ENCODE measurements at places on chromosomes 2 and 18.

- no peaks in the 10 kb centered on the region for H3K27me3 ChIP-seq
- no peak overlapping the region for H3K4me3 ChIP-seq
- H3K4me1 ChIP-seq: no peaks in the 10 kb centered on the region
- no peak overlapping the region for H3K27ac ChIP-seq
- DNase-seq: no peak
These were observed 37.2 kb upstream of the STAT1 start for GRCh38 chr2:191051177-191051576.

DNA sequence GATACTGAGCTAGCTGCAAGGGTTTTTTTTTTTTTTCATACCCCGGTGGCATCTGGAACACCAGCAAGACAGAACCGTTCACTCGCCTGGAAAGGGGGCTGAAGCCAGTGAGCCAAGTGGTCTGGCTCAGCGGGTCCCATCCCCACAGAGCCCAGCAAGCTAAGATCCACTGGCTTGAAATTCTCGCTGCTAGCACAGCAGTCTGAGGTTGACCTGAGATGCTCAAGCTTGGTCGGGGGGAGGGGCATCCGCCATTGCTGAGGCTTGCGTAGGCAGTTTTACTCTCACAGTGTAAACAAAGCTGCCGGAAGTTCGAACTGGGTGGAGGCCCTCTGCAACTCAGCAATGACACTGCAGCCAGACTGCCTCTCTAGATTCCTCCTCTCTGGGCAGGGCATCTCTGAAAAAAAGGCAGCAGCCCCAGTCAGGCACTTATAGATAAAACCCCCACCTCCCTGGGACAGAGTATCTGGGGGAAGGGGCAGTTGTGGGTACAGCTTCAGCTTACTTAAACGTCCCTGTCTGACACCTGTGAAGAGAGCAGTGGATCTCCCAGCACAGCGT, 5.1 kb upstream of the MIB1 start:
- no peaks in the 10 kb centered on the region for H3K36me3 ChIP-seq
- no peak overlapping the region for H3K4me3 ChIP-seq
- no peak overlapping the region for H3K27ac ChIP-seq
- no peak for DNase-seq
- peaks cover 6% of the 10 kb centered on the region for H3K4me1 ChIP-seq
- no peaks in the 10 kb centered on the region for H3K27me3 ChIP-seq

- DNase-seq: no peak
- no peaks in the 10 kb centered on the region for H3K4me1 ChIP-seq
- H3K4me3 ChIP-seq: no peak overlapping the region
- H3K27ac ChIP-seq: no peak overlapping the region
These were observed 2.7 kb upstream of the FAM237A start for GRCh38 chr2:206639636-206640035.

DNA sequence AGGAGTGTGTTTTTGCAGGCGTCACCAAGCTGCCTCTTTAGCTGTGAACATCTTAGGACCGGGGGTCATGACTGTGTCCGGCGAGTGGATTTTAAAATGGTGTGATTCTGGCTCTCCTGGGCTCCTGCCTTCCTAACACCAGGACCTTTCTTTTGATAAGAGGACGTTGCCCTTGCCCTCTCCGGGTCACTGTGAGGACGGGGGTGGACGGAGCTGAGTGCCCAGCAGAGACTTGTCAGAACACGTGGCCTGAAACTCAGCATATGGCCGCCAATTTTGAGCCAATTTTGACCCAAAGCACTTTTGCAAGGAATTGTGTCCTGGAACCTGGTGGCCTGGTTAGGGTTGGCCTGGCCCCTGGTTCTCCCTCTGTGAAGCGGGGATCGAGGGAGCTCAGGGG, 40.2 kb downstream of the RTP5 start:
- H3K4me1 ChIP-seq: no peaks in the 10 kb centered on the region
- no peak overlapping the region for H3K4me3 ChIP-seq

DNA sequence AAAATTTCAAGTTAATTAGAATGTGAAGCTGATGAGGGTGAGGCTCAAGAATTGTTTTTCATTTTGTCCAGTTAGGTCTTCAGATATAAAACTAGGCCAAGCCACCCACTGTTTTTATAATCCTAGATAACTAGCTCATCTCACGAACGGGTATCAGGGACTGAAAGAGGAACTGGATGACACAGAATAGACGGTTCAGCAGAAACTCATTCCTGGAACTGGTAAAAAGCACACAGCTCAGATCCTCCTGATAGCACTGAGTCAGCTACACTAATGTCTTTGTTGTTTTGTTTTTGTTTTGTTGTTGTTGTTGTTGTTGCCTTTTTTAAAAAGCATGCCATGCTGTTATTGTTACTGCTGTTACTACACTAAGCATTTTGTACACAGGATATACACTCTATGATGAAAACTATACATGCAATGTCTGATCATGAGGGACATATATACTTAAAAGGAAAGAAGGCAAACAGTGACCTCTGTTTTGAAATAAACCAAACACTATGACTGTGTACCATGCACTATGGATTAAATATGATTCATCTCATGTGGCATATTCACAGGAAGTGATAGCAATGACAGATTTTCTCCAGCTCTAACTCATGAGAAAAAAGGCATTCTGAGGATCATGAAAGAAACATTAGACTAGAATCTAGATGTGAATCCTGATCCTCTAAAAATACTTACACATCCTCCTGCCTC, 437.6 kb downstream of the NCKAP5 start:
- H3K4me3 ChIP-seq: no peak overlapping the region
- H3K4me1 ChIP-seq: no peaks in the 10 kb centered on the region
- DNase-seq: no peak
- H3K27me3 ChIP-seq: no peaks in the 10 kb centered on the region
- H3K27ac ChIP-seq: no peak overlapping the region

DNA sequence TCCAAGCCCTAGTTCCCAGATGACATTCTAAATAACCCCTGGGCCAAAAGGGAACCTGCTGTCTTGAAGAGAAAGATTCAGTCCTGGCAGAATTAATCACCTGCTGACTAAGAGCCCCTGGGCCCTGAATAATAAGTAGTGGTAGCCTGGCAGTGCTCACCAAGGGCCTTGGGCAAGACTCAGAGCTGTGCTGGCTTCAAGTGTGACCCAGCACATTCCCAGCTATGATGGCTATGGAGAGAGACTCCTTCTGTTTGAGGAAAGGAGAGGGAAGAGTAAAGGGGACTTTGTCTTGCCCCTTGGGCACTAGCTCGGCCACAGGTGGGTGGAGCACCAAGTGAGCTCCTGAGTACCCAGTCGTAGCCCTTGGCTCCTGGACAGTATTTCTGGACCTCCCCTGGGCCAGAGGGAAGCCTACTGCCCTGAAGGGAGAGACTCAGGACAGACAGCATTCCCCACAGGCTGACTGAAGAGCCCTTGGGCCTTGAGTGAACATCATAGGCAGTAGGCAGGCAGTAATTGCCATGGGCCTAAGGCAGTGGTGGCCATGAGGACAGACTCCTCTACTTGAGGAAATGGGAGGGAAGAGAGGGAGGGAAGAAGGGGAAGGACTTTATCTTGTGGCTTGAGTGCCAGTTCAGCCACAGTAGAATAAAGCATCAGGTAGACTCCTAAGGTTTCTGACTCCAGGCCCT, 40.0 kb upstream of the INPP4A start:
- no peaks in the 10 kb centered on the region for H3K27me3 ChIP-seq
- H3K36me3 ChIP-seq: no peaks in the 10 kb centered on the region
- no peak overlapping the region for H3K4me3 ChIP-seq
- H3K4me1 ChIP-seq: 0 out of 2 replicates have a peak, but pooled peaks cover 2% of the 10 kb centered on the region
- H3K27ac ChIP-seq: no peak overlapping the region
- no peak for DNase-seq

DNA sequence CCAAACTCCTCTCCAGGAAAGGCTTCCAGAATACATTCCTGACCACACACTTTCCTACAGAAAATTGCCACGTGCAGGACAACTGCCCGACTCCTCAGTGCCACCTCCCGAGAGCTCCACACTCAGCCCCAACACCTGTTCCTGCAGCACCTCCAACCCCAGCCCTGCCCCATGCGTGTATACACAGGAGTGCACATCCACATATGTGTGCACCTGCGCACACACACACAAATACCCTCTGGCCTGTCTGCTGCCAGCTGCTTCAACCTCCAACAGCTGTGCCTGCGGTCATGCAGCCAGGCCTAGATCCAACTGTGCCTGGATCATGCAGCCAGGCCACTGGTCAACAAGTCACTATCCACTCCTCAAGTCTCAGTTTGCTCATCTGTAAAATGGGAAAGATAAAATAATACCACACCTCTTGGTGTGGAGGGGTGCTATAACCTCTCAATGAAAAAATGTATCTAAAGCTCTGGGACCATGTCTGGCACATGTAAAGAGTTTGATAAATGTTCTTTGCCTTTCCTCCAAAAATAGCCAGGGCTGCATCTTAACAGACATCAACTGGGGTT, 152.1 kb upstream of the ID2 start:
- no peak overlapping the region for H3K4me3 ChIP-seq
- H3K27ac ChIP-seq: no peak overlapping the region
- DNase-seq: no peak
- no peaks in the 10 kb centered on the region for H3K4me1 ChIP-seq
- no peaks in the 10 kb centered on the region for H3K27me3 ChIP-seq

DNA sequence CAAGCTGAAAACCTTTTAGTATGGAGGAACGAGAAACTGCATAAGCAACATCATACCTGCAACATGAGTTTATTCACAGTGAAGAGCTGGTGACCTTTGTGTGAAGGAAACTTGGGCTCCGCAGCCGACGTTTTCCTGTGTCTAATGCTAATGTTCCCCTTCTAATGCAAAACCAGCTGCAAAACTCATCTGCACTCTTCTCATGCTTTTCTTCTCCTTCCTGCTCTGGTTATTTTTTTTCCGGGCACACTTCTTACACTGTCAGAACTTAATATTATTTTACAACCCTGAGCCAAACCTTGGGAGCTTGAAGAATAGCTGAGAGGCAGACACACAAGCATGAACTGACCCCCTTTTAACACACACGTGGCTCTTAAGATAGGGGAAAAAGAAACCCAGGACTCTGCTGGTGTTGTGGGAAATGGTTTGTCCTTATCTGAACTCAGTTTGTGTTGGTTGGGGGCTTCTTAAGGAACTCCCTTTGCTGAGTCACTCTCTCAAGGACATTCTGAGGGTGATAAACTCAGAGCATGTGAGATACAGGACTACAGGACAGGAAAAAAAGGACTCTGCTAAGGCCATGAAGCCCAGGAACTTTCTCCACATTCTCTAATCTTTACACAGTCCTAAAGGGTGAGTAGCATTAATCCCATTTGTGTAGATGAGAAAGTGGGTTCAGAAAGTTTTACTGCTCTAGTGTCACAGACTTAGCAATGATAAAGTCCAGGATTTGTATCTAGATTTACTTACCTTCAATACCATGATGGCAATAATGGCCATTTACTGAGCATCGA, 439.3 kb upstream of the TRIB2 start:
- H3K27ac ChIP-seq: no peak overlapping the region
- DNase-seq: no peak

GRCh38 chr2:79320871-79321270, 161.3 kb upstream of the REG3A start:
- H3K27ac ChIP-seq: no peak overlapping the region
- no peak overlapping the region for H3K4me3 ChIP-seq
- H3K36me3 ChIP-seq: no peaks in the 10 kb centered on the region
- no peak for DNase-seq
- H3K4me1 ChIP-seq: no peaks in the 10 kb centered on the region

- no peak overlapping the region for H3K27ac ChIP-seq
- peaks cover 7% of the 10 kb centered on the region for H3K36me3 ChIP-seq
- no peaks in the 10 kb centered on the region for H3K4me1 ChIP-seq
- no peak overlapping the region for H3K4me3 ChIP-seq
- H3K27me3 ChIP-seq: no peaks in the 10 kb centered on the region
These were observed 187.7 kb downstream of the EIPR1 start for GRCh38 chr2:3189961-3190360.

GRCh38 chr2:74606927-74607326, 41.2 kb downstream of the M1AP start:
- no peak for DNase-seq
- no peaks in the 10 kb centered on the region for H3K36me3 ChIP-seq
- no peaks in the 10 kb centered on the region for H3K4me1 ChIP-seq

DNA sequence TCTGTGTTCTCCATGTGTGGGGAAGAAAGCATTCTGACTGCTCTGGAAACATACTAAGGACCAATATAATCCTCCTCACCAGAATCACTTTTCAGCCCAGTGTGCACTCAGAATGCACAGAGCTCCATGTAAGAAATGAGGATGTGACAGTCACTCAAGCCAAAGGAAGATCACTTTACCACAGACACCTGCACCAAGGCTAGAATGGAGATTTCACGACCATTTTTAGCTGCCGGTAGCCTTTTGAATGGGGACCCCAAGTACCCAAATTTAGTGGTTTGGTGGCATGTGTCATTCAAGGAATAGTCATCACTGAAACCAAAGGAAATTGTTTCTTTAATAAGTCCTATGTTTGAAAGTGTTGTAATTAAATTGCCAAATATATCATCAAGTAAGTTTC, 613.2 kb upstream of the ACVR2A start:
- DNase-seq: no peak
- no peaks in the 10 kb centered on the region for H3K27me3 ChIP-seq
- H3K4me3 ChIP-seq: no peak overlapping the region
- no peaks in the 10 kb centered on the region for H3K36me3 ChIP-seq

- no peak overlapping the region for H3K27ac ChIP-seq
- H3K4me3 ChIP-seq: no peak overlapping the region
- no peak for DNase-seq
- H3K4me1 ChIP-seq: no peaks in the 10 kb centered on the region
- H3K36me3 ChIP-seq: no peaks in the 10 kb centered on the region
These were observed 39.5 kb downstream of the CYP26B1 start for GRCh38 chr2:72108121-72108520.

DNA sequence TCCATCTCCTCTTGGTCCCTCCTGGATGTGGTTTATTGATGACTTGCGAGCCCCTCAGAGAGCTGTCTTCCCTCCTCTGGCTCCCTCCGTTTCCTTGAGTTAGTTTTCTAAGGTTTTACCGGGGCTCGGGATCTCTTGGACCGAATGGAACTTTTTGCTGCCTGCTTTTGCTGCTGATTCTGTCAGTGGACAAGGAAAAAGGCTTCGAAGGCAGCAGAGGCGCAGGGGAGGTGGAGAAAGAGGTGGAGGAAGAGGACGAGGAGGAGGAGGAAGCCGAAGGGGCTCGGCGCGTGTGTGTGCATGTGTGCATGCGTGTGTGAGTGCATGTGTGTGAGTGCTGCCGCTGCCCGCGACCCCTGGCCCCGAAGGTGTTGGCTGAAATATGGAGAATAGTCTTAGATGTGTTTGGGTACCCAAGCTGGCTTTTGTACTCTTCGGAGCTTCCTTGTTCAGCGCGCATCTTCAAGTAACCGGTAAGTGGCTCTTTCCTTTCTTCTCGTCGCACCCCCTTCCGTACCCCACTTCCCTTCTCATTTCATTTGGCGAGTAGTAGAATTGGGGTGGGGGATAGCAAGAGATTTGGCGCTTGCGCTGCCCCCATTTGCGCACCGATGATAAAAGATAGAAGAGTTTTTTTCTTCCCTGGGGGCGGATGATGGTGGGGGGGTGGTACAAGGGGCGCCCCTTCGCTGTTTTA, 557 bp downstream of the DCC start:
- DNase-seq: peak; percentile 57
- H3K4me3 ChIP-seq: peak overlapping the region; percentile 57
- H3K27me3 ChIP-seq: peaks cover 38% of the 10 kb centered on the region
- no peak overlapping the region for H3K27ac ChIP-seq
- peaks cover 6% of the 10 kb centered on the region for H3K4me1 ChIP-seq

DNA sequence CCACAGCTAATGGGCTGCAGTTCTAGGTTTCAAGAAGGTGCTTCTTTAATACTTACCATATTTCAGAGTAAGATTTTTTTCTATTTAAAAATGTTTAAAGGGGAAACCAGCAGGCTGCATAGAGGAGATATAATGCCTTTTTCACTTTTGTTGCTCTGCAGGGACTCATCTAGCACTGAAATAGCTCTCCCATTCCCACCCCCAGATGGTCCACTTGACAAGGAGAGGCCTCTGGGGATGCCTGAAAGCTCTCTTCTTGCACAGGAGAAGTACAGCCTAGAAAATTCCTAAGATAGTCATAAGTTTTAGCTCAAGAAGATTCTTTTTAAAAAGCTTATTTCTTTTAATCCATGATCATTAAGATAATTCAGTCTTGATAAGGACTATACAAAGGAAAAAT, 126.4 kb downstream of the CDH2 start:
- no peaks in the 10 kb centered on the region for H3K4me1 ChIP-seq
- no peaks in the 10 kb centered on the region for H3K27me3 ChIP-seq

All from H1 (cell line).